ENCODE measurements at places on chromosomes 3 and 15. TPM values are rescaled to one million over a fixed set of nuclear protein-coding genes. Genes with fewer than 3 reads are reported as not detected.

DNA sequence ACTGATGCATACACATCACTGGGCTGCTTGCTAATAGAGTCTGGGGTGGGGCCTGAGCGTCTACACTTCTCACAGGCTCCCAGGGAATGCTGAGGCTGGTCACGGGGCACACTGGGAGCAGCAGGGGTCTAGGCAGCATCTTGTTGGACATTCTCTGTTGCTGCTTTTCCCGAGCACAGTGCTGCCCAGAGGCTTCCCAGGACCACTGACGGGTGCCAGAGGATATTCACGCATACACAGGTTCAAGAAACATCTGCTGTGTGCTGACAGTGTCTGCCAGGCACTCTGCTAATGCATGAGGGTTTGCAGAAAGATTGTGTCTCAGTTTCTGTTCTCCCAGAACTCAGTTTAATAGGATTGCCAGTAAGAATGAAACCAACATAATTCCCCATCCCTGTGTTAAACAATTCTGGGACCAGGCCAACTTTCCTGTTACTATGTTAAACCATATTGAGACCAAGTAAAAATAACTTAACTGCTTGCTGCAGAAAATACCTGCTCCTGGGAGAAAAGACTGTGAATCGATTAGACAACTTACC lies 23.9 kb upstream of the BCL2L10 start:
- no peak for DNase-seq

The RNF168 gene
- 13.3 TPM for total RNA-seq

GRCh38 chr15:69798481-69799250 lies 299.1 kb downstream of the TLE3 start:
- peak; percentile 23 for DNase-seq

DNA sequence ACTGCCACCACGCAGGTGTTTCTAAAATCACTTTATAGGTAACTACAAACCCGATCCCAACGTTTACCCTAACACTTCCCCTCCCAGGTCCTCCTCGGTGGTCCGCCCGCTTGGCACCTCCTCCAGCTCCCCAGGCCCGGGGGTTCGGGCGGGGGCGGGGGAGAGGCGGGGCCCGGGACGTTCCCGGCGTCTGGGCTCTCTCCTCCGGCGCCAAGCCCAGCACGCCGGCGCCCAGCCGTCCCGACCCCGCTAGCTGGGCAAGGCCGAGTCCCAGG lies 562 bp downstream of the CGGBP1 start:
- no peak for DNase-seq

- DNase-seq: no peak
Measured at GRCh38 chr3:40915346-40915865, 283.9 kb upstream of the CTNNB1 start.

The GPR160 gene
- 200 TPM for total RNA-seq

DNA sequence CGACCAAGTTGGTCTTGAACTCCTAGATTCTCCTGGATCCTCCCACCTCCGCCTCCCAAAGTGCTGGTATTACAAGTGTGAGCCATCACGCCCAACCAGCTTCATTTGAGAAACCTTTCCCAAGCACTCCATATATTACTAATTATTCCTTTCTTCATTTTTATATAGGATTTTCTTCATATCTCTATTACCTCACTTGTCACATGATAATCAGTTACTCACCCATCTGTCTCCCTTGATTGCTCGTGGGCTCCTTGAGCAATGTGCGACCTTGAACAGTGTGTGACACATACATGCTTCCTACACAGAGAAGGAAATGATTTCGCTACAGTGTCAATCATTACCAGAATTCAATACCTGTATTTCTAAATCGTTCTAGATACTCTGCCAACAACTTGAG lies 110.7 kb upstream of the C2CD4B start:
- DNase-seq: no peak

DNA sequence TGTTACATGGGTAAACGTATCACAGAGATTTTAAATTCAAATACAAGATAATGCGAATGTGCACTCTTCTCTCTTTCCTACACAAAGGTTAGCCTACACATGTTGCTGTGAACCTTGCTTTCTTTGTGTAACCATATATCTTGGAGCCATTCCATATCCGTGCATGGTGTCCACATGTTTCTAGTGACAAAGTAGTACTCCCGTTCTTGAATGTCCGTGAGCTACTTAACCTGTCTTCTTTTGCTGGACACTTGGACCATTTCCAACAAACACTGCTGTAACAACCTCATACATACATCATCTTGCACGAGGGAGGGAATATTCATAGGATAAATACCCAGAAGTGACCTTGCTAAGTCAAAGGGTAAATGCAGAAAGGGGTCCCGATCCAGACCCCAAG lies 75.0 kb downstream of the STRIT1 start:
- no peak for DNase-seq

- no peak for DNase-seq
Measured at GRCh38 chr3:193865896-193866480, 270.0 kb upstream of the HES1 start.
